ENCODE measurements at places on chromosomes 3 and 15.
A peak's percentile ranks its signal among the peaks of the same experiment; 100 is the strongest.

DNA sequence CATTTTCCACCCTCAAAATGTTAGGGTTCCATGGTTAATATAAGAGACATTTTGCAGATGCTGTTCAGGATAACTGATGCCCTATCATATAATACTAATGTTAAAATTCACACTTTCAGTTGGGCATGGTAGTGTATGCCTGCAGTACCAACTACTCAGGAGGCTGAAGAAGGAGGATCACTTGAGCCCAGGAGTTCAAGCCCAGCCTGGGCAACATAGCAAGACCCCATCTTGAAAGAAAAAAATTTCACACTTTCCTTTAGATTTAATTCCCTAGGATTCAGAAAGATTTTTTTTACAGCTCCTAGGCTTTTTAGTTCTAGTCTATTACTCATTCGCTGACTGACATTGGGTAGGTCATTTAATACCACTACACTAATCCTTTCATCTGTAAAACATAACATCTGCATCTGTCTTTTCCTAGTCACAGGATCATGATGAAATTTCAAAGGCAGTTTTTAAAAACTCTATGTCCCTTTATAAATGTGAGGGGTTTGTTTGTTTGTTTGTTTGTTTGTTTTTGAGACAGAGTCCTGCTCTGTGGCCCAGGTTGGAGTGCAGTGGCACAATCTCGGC lies 103.7 kb downstream of the MYO5A start:
- DNase-seq: no peak

- peak; percentile 5 for DNase-seq
These were observed 56.2 kb upstream of the GLCE start for GRCh38 chr15:69104050-69104750.

DNA sequence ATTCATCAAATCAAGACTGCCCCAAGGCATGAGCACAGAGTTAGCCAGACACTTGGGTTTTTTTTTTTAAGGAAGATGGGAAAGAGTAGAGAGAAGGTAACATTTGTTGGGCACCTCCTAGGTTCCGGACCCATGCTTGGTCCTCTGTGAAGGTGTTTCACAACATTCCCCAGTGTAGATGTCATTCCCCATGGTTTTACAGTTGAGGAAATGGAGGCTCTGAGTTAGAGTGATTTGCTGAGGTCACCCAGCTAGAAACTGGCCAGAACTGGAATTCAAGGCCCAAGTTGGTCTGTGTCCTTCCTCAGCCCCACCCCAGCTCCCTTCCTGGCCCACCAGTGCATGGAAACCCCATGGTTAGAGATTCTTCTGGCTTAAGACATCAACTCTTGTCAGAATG lies 19.9 kb downstream of the WNT7A start:
- DNase-seq: no peak

DNA sequence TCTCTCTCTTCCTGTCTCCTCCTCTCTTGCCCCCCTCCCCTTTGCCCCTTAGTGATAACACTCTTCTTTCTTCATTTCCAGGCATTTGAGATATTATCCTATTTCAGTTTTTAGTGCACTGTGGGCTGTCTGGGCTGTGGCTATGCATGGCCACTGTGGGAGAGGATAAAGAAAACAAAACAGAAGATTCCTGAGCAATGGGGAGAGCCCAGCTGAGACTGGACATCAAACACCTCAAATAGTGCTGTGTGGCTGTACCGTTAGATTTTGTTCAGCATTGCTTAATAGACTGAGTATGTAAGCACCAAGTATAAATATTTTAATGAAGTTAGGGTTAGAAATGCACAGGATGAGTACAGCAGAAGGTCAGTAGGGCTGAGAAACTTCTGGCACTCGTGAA lies 7.9 kb upstream of the GBE1 start:
- DNase-seq: no peak

GRCh38 chr3:108489776-108490175 lies 20.6 kb downstream of the MYH15 start:
- DNase-seq: peak; percentile 69

GRCh38 chr15:60784483-60785254 lies 305.7 kb upstream of the ICE2 start:
- DNase-seq: no peak

DNA sequence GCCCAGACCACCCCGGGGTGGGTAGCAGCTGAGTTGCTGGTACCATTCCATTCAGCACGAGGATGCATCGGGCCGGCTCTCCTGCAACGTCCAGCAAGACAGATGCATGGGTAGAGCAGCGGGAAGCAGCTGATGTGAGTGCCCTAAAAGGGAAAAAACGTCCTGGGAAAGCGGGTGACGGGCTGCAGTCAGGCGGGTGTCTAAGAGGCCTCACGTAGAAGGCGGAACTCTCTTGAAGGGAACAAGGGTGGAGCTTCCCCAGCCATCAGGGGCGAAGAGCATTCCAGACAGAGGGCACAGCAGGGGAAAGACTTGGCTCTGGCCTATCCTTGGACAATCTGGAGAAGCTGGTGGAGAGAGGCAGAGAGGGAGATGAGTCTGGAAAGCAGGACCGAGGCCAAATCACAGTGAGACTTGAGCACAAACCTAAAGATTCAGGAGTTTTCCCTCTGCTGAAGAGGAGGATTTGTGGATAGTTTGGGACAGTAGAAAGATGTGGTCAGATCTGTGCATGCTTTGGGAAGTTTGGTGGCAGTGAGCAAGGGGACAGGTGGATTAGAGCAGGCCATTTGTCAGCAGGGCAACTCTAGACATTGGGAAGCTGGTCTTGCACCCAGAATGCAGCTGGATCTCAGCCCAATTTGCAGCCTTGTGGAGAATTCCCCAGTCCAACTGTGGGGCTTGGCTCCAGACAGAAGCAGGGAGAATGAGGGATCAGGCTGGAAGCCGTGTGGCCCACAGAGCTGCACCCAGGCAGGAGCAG lies 70.7 kb downstream of the SEMA5B start:
- no peak for DNase-seq

- no peak for DNase-seq
These were observed 49.9 kb downstream of the KLF13 start for GRCh38 chr15:31376511-31376910.

- DNase-seq: no peak
These were observed 184.7 kb downstream of the TJP1 start for GRCh38 chr15:29637555-29637954.

GRCh38 chr3:37535526-37536432 lies 325.9 kb upstream of the CTDSPL start:
- DNase-seq: no peak

DNA sequence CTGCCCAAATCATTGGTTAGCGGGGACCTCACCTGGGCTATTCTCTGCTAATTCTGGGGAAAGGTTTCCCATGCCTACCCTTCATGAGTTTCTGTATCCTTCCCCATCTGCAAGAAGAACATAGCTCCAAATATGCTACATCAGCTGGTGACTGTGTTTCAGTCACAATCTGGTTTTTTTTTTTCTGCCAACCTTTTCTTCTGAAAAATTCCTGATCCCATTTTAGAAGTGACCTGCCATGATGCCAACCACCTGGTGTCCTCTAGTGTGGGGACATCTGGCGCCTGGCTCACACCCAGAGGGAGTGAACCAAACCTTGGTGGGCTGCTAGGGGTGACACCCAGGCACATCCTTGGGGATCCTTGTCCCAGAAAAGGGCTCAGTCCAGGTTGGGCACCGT lies 76.1 kb downstream of the CHRD start:
- DNase-seq: no peak

DNA sequence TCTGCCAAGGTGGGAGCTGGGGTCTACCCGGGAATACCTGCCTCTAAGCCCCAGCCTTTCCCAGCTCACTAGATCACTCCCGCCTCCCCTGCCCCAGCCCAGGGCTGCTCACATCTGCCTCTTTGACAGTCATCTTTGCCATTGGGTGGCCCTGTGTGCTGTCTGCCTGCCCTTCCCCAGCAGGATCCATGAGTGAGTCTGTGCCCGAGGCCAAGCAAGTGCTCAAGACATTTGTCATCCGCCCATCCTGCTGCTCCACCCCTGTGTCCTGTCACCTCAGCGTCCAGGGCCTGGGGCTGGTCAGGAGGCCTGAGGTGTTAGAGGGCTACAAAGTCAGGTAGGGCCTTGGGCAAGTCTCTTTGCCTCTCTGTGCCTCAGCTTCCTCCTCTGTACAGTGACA lies 89.4 kb downstream of the LSM3 start:
- DNase-seq: no peak

GRCh38 chr3:172903642-172904320 lies 153.3 kb downstream of the ECT2 start:
- no peak for DNase-seq

DNA sequence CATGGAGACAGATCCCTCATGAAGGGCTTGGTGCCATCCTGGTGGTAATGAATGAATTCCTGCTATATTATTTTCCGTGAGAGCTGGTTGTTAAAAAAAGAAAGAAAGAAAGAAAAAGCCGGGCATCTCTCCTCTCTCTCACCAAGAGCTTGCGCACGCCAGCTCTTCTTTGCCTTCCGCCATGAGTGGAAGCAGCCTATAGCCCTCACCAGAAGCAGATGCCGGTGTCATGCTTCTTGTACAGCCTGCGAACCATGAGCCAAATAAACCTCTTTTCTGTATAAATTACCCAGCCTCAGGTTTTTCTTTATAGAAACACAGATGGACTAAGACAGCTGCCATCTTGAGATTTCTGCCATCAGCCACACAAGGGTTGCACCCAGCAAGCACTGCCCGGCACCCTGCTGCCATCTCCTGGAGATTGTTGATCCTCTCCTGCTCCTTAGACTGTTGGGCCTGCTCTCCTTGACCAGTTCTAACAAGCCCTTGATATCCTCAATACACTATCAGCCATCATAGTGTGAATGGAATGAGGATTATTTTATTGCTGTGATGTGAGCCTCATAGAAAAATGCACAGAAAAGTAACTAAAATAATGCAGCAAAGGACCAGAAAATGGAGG lies 3.5 kb upstream of the AHSG start:
- DNase-seq: no peak

- DNase-seq: no peak
These were observed 8.3 kb downstream of the ITGA11 start for GRCh38 chr15:68423359-68424296.

- DNase-seq: no peak
These were observed 6.1 kb downstream of the SKOR1 start for GRCh38 chr15:67831363-67831762.

- DNase-seq: no peak
These were observed 701.3 kb downstream of the EDEM1 start for GRCh38 chr3:5888851-5889250.

DNA sequence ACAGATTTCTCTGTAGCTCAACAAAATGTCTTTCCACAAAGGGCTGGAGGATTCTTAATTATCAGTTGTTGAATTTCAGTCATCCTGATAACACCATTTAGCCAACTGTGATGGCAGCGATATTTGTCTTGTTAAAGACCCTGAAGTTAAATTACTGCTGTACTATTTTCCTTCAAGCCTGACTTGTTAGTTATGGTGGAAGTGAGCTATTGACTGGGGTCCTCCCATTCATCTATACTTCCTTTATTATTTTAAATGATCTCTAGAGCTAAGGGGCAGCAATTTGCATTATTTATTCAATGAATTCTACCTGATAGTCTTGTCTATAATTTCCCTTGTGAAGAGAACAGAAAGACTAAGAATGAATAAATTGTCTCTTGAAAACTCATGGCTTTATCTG lies 64.1 kb downstream of the RBMS3 start:
- no peak for DNase-seq

GRCh38 chr3:31439890-31440750 lies 92.6 kb upstream of the STT3B start:
- no peak for DNase-seq

DNA sequence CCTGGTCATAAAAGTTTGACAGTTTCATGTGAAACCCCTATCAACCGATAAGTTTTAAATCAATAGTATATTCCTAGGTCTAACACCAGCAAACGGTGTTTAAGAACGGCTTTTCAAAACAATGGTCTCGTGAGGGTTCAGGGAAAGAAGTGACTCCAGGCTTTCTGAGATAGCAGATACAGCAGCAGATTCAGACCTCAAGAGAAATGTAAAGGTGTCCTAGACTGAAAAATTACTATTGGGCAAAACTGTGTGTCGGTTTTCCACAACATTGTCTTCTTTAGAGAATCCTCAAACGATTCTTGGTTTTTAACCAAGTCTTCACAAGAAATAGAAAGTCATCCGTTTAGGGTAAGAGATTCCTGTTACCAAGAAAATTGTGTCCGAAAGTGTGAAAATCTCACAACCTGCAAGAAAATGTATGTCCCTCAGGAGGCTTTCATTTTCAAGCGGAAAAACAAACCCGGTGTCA lies 1.2 kb downstream of the SETD2 start:
- DNase-seq: peak; percentile 71

DNA sequence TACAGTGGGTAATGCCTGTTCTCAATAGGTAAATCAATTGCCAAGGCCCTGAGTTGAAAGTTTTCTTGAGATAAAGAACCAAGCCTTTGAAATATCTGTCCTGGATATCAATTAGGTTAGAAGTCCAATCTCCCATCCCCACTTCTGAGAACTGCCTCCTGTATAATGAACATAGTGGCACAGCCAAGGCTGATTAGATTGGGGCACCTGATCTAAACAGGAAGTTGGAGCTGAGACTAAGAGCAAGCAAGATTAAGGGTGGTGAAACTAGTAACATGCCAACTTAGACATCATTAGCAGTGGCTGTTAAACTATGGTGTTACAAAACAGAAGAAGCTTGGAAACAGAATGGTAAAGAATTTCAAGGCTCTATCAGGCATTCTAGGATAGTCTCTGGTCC lies 137.7 kb upstream of the TMEM108 start:
- no peak for DNase-seq

- no peak for DNase-seq
These were observed 77.8 kb upstream of the ZNF717 start for GRCh38 chr3:75863130-75863529.

GRCh38 chr15:27576576-27576975 lies 522.5 kb downstream of the OCA2 start:
- no peak for DNase-seq

DNA sequence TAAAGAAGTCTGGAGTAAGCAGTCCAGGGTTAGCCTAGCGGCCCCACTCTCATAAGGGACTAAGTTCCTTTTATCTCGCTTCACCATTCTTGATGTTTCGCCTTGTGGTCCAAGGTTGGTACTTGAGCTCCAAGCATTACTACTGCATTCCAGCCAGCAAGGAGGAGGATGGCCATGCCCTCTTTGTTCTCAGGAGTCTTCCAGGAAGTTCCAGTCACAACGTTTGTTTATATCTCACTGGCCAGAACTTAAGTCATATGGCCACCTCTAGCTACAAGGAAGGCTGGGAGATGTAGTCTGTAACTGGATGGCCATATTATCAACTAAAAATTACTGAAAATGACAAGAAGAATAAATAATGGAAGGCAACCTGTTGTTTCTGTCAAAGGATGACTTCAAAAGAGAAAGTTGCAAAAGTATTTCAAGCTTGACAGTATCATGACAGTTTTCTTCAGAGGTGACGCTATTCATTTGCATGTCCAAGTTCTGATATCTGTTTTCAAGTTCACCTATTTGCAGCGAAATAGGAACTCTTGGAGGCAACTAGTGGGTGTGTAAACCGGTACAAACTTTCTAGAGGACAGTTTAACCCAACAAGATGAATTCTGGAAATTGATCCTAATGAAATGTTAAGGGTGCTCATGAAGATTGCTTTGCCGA lies 118.6 kb downstream of the PGPEP1L start:
- DNase-seq: no peak

DNA sequence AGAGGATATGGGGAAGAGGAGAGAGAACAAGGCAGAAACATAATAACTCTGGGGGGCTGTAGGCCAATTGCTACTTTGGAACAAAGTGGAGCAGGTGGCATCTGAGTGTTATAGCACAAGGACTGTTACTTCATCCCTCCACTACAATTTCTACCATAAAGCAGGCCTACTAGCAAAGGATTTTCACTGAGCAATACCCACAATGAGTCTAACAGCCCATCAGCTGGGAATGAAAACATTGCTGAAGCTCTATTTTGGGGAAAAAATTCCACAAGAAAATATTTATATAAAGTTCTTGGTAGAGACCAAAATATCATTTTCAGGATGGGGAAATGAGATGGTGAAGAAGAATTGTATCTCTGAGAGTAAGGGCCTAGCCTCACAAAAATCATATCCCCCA lies 3.6 kb upstream of the SHC4 start:
- DNase-seq: no peak

Data from CD4-positive, alpha-beta T cell treated with Interleukin-2 at 100 ng/mL for 4 hours (primary cell).